ENCODE measurements at places on chromosomes 12 and 14.

DNA sequence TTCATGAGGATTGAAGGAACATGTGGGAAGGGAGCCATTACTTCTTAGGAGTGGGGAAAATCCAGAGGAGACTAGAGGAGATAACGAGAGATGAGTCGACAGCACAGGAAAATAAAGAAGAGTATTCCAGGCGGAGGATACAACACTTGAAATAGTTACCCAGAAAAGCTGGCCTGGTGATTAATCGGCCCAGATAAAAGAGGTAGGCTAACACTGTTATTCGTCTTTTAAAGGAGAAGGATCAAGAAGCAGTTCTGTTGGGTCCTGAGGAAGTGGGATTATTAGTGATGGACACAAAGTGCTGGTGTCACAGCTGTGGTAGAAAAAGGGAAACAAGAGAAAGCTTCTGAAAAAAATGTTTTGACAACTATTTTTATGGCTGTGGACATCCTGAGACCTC lies 425.3 kb downstream of the ZFP36L1 start:
- DNase-seq, result no peak

DNA sequence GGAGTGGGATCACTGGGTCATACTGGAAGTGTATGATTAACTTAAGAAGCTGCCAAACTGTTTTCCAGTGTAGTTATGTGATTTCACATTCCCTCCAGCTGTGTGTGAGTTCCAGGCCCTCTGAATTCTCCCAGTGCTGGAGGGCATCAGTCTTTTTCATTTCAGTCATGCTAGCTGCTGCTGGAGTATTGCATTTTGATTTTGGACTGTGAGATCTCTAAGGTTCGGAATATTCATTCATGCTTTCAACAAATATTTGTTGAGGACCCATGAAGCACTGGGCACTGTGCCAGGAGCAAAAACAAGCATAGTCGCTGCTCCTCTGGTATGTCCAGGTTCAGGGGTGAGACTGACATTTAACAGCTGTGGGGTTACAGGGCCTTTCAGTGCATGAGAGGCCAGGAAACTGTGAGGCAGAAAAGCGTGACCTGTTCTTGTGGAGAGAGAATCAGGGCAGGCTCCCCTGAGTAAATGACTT lies 133.2 kb downstream of the SCARB1 start:
- no peak for DNase-seq

DNA sequence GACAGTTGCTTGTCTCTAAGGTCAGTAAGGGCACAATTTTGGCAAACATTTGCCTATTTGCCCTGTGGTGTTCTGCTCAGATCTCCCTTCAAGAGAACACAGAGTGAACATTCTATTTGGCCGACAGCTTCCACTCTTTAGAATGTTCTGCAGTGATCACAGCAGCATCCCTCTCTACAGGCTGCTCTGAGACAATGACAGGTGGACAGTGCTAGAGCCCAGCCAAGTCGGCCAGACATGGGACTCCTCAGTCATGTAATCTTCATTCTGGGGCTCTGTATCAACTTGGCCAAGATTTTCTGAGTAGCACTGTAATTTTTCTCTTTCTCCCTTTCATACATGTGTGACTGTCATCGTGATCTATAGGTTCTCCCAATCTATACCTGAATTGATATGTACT lies 34.8 kb downstream of the TIMELESS start:
- no peak for DNase-seq

GRCh38 chr14:77347751-77348150 lies 26.9 kb downstream of the GSTZ1 start:
- no peak for DNase-seq

GRCh38 chr12:125983094-125983783 lies 918.0 kb downstream of the AACS start:
- no peak for DNase-seq

GRCh38 chr12:96994900-96995299 lies 87.8 kb downstream of the NEDD1 start:
- DNase-seq, result no peak

DNA sequence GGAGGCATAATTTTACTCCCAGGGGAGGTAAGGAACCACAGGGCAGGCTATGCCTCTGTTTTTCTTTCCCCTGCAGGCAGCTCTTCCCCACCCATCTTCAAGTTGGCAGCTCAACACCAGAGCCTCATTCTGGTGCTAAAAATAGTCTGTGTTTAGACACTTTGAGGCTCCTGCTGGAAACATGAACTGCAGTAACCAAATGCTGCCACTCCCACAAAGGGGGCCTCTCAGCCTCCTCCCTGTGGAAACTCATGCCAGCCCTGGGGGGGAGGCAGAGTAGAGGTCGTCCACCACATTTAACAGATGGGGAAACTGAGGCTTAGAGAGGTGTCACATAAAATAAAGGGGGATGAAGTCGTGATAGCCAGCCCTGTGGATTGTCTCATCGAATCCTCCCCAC lies 61.4 kb downstream of the WSCD2 start:
- DNase-seq, result no peak

- peak; percentile 24 for DNase-seq
These were observed 37.0 kb downstream of the RASAL1 start for GRCh38 chr12:113098441-113099028.

- no peak for DNase-seq
These were observed 193.9 kb downstream of the EMP1 start for GRCh38 chr12:13390381-13390861.

GRCh38 chr12:10088955-10089900 lies 9.6 kb downstream of the CLEC1A start:
- no peak for DNase-seq

DNA sequence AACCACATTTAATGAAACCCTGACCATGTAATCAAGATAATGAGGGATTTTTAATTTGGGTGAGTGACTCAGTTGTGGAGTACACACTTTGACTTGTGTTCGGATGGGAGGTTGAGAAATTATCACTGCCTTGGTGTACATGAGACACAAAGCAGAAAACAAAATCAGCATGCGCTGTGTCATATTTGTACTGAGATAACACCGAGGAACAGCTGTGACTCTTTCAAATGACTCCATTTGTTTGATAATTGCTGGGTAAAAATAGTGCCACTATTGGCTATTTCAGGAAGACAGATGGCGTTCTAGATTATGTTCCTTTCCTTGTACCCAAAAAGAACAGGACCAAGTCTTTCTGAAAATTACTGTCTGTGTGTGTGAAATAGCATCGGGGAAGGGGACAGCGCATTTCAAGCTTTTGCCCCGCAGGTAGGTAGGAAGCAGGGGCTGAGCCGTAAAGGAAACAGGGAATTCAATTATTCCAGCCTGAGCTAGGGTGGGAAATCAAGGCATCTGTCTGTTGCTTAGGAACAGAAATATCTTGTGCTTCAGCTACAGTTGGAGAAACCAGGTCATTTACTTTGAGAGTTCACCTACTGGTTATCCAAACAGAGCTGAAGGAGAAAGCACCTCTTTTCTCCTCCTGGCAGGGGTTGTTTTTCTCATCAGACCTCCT lies 114.3 kb downstream of the SNAPC1 start:
- DNase-seq, result no peak

GRCh38 chr12:32881107-32881506 lies 15.5 kb downstream of the PKP2 start:
- no peak for DNase-seq

DNA sequence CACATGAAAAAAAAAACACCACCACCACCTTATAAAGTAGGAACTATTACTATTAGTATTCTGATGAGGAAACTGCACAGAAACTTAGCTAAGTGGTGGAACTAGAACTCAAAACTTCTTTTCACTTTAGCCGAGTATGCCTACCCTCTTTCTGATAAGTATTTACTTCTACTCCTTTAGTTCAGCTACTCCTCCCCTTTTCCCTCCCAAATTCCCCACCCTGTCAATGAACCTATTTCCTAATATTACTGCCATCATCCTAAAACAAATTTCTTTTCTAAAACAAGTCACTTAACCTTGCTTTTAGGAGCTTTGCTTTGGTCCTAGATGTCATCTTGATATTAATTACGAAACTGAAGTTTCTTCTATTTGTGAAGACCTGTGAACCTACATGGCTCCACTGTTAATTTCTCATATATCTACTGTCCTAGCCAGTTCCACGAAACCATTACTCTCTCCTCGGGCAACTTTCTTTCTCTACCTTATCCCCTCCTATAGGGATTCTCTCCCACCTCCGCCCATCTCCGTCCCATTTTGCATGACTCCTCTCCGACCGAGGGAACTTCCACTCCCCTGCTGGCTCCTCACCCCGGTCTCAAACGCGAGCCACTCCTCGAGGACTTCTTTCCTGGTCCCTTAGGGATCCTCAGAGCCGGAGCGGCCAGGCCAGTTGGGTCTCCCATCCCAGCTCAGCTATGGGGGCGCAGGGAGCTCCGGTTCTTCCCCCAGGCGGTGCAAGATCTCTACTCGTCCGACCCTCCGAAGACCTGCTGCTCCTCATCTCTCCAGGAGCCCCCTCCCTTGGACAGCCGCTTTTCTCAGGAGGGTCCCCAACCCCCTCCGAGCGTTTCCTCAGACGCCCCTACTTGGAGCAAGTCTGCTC lies 1.1 kb downstream of the NUMB start:
- peak; percentile 16 for DNase-seq

GRCh38 chr12:132804426-132804861 lies 24.2 kb downstream of the GOLGA3 start:
- DNase-seq, result no peak

DNA sequence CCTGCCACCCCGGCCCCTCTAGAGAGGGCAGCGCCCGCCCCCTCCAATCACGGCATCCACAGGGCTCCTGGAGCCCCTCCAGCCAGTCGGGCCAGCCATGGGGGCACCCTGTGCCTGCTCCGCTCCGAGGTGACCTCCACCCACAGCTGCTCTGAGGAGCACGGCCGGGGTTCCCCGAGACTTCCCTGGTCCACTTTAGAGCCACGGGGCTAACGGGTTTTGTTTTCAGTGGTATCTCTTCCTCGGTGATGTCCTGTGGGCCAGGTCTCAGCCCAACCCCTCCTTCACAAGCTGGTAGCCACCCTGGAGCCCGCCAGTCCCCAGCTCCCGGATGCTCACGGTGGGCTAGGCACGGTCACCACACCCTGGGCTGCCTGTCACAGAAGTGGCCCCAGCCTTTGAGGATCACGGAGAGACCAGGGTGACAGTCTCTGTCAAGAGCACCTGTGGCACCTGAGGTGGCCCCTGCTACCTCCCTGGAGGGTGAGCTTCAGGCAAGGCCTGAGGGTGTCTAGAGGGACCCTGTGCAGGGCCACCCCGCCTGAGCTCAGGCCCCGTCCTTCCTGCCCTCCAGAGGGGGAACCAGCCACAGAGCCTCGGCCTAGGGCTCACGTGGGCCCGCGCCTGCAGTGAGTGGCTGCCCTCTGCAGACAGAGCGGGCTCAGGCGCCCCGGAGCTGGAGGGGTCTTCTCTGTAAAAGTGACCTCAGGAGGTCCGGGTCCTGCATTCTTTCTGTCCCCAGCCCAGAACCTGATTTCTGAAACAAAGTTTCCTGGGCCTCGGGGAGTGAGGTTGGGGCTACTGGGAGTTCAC lies 146.0 kb upstream of the C14orf180 start:
- no peak for DNase-seq

GRCh38 chr12:110351119-110351518 lies 52.4 kb downstream of the ANAPC7 start:
- DNase-seq, result no peak

DNA sequence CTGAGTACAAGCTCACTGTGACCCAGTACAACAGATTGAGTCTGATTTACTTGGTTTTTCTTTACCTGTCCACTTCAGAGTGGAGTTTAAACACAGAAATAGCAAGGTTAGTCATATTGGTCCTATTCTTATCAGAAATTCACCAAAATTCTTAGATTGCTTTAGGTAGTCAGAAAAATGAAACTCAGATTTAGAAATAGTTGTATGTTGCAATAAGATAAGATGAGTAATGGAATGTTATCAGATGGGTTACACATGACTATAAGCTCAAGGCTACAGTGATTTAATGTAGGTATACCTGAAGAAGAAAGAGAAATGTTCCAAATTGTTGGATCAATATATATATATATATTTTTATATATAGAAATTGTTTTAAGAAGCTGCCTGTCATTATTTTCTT lies 524.1 kb downstream of the LRFN5 start:
- DNase-seq, result no peak

DNA sequence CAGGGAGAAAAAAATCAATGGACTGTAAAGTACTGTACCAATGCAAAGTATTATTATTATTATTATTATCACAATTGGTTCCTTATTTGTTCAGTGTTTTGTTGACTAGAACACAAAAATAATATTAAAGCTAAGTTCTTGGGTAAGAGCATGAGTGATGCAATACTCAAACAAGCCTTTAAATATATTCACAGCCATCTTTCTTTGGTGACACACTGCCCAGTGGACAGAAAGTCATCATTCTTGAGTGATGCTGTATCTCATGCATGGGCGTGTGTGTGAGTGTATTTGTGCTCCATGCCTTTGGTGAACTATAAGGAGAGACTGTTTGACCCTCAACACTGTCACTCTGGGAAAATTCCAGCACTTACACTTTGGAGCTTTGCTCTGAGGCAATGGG lies 93.6 kb downstream of the KCNK10 start:
- DNase-seq, result no peak

DNA sequence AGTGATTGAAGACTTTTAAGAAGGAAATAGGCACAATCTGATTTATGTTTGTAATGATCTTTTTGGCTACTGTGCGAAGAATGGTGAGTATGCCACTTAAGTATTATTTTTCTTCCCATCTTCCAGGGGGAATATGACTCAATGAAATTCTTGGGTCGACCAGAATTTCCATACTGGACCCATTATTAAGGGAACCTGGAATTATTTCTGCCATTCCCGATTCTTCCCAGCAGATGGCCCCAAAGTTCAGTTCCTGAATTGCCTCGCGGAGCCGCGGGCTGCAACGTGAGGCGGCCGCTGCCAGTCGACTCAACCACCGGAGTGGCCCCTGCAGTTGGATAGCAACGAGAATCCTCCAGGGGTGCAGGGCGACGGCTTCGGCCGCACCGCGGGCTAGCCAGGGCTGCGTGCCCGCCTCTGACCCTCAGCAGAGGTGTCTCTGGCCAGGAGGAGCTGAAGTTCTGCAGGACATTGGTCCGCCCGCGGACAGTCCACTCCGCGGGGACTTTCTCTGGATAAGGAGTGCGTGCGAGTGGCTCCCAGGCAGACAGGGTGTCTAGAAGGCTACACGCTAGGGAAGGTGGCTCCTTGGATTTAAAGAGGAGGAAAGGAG lies 628 bp upstream of the TSHR start:
- peak; percentile 67 for DNase-seq

- DNase-seq, result no peak
These were observed 3.5 kb upstream of the BCAT1 start for GRCh38 chr12:24952389-24952788.
